ENCODE measurements at places on chromosomes 12 and 14.

DNA sequence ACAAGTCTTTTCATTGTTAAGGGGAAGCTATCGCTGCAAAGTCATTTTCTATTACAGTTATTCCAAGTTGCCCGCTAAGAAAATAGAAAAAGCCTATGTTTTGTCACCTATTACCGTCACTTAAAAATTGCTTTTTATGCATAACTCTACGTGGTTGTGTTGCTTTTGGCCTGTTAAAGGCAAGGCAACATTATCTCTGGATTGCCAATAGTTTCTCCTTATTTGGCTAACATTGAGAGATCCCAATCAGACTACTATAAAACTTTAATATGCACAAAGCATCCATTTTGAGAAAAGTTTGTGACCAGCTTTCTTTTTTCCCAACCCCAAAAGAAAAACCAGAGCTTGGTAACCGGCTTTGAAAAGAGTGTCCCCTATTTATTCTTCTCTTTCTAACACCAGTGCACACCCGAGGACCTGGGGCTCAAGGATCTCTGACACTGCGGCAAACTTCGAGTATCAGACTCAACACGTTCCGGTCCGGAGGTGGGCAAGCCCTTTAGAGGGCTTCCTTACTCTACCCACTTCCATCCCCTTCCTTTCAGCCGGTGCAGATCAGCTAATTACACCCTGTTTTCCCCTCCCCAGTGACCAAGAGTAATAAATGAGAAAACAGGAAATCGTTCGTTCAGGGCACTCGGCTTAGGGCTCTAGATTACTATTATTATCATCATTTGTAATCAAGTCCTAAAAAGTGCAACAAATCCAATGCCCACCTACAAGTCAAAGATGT, 1.2 kb downstream of the PPP1R12A start:
- no peak for DNase-seq

DNA sequence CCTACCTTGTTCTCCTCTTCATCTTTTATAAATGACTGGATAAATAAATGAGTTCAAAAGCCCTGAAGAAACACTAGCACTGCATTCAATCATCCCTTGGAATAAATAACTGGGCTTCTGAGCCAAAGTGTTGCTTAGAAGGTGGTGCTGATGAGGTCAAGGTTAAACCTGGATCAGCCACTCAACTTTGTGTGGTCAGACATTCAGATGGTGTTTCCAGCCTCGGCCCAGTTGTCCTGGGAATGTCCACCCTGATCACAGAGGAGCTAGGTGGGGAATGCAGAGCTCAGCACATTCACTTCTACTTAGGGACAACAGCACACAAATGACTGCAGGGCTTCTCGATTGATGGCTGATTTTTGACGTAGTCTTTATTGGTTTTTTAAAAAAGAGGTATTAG, 88.7 kb downstream of the SLC8A3 start:
- no peak for DNase-seq

DNA sequence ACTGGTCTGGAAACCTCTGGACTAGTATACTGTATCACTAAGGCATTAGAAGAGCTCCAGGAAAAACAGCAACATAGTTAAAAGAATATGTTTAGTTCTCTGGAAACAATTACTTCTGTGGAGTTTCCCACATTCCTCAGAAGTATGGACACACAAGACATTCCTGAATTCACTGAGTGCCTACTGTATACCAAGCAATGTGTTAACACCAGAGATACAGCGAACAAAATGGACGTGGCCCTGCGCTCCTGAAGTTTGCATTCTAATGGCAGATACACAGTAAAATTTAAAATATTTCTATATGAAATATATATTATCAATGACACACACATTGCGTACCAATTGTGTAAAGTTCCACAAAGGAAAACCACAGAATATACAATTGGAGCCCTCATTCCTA, 1.1 kb downstream of the ANGEL1 start:
- no peak for DNase-seq

- DNase-seq: no peak
Observed at GRCh38 chr12:103494051-103494733, 1.6 kb downstream of the C12orf42 start.

DNA sequence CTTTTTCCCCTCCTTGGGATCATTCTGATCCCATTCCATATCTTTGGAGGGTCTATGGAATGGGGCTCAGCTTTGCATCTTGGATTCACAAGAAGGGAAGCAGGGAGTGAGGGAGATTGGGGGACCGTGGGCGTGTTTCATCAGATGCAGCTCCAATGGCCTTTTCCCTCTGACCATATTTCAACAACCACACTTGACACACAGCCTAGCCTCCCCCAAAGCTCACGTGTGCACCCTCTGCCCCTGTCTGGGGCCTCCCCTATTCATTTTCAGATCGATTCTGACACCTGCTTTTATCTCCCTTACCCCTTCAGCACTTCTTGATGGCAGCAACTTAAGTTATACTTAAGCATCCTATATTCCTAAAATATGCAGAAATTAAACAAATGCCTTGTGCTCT, 126.6 kb downstream of the CHST11 start:
- no peak for DNase-seq

DNA sequence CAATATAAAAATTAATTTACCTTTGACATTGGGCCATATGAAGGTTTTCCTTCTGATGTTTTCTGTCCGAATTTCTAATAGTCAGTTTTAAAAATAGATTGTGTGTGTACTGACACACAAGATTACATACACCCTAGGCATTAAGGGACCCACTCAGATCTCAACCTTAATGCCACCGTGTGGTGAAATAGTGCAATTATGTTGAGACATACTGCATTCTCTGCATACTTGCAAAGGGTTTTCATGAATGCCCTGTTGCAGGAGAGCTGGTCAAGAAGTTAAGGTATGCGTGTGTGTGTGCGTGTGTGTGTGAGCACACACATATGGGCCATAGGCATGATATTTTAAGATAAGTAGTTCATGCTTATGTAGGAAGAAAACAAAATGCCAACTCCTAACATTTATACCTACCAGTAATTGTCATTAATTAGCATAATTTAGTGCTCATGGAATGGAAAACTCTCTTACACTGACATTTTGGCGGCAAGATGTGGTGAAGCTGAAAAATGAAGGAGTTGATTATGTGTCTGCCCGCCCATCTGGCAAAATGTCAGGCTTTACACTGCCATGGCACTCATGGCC, 58.8 kb downstream of the PIK3C2G start:
- DNase-seq: no peak

DNA sequence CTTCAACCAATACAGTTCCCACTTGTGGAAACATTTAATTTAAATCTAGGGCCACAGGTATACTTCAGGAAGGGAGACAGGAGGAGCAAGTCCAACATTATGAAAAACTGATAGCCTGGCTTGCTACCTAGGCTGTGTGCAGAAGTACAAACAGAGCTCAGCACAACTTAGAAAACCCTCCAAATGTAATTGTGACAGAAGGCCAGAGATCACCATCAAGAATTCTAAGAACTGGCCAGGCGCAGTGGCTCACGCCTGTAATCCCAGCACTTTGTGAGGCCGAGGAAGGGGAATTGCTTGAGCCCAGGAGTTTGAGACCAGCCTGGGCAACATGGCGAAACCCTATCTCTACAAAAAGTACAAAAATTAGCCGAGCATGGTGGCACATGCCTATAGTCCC, 14.1 kb downstream of the ATP2B1 start:
- DNase-seq: no peak

DNA sequence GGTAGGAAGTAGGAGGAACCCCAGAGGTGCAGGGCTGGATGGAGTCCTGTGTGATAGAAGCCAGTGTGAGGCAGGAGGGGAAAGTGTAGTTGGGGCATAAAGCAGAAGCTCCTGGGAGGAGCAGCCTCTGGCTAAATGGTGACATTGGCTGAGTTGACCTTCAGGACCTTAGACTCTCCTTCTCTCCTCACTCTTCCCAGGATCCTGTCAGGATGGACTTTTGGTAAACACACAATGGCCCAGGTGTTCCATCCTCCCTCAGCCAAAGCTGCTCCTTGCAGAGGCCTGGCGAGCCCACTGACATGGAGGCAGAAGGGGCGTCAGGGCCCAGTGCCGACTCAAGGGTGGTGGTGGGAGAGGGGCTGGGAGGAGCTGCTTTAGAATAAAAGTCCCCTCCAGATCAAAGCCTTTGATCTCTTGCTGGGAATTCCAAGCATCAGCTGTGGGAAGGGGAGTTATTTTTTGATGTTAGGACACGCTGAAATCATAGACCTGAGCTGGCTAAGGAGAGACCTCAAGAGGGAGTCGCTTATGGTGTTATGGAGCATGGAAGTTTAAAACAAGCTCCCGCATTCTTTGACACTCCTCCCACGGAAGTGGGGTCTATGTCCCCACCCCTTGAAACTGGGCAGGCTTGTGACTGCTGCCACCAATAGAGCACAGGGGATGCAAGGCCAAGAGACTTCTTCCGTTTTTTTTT, 44.1 kb downstream of the SMIM41 start:
- no peak for DNase-seq

DNA sequence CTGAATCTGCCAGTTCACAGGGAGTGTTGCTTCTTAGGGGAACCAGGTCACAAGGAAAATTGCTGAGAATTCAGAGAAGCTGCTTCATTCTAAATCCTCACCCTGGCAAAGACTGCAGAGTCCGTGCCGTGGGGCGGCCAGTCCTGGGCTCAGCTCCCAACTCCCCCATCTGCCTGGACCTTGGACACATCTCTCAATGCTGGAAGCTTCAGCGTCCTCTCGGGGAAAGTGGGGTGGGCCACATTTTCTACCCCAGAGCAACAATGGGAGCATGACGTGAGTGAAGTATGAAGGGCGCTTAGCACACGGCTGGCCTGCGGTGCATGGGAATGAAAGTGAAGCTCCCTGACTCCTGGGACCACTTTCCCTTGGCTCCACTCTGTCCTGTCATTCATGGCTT, 31.2 kb downstream of the HVCN1 start:
- no peak for DNase-seq

- DNase-seq: no peak
Observed at GRCh38 chr14:102825307-102826095, 48.3 kb downstream of the TRAF3 start.

GRCh38 chr12:6563448-6564050, 4.5 kb downstream of the NOP2 start:
- peak; percentile 71 for DNase-seq

GRCh38 chr12:125287155-125287847, 222.1 kb downstream of the AACS start:
- no peak for DNase-seq

- no peak for DNase-seq
Observed at GRCh38 chr12:117192057-117192456, 1.8 kb upstream of the FBXO21 start.

- DNase-seq: no peak
Observed at GRCh38 chr14:100303179-100303578, 3.1 kb downstream of the SLC25A29 start.

- no peak for DNase-seq
Observed at GRCh38 chr12:130953771-130954543, at the start of gene ADGRD1. ADGRD1 (plus strand) TSS chr12:130953907; CDS start chr12:130954466, 559 bp downstream.

DNA sequence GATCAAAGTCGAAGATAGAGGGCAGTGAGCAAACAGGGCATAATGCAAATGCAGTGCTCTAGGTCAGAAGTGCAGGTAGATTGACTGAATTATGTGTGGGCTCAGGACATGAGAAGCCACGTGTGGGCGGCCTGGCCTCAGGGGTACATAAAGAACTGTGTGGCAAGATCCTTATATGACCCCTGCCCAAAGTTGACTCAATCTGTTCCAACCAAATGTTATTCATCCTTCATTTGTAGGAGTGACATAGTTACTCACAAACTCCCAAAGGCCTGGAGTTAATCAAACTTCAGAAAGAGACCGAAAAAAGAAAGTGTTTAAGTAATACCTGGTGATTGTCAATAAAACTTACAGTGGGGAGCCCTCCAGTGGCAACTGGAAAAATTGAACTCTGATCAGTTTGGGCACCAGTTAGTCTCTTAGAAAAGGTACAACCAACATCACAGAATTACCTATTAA, 150.4 kb upstream of the FAR2 start:
- DNase-seq: no peak

DNA sequence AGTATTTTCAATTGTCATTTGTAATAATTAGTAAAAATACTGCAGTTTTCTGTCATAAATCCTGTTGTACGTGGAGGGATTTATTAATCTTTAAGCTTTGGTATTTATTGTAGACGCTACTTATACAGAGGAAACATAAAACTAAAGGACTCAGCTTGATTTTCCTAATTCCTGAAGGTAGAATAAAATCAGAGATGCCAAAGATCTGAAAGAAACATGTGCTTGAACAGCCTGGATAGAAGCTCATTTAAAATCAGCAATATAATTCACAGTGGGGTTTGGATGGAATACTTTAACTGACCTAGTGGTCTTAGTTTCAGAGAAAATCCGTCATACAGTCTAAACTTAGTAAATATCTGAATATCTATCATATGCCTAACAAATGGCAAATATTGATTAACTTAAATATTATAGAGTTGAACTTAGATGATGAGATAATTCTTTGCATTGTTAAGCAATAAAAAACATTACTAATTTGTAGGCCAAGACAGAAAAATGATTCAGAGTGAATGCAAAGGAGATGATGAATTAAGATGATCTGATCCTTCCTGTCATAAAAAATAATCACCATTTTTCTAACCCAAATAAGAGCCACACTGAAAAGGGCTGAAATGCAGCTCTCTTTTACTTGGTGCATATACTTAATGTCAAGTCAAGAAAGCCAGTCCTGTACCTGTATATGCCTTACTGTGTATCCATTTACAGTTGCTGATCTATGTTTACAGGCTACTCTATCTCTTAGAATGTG, 397.1 kb upstream of the DCN start:
- DNase-seq: no peak

DNA sequence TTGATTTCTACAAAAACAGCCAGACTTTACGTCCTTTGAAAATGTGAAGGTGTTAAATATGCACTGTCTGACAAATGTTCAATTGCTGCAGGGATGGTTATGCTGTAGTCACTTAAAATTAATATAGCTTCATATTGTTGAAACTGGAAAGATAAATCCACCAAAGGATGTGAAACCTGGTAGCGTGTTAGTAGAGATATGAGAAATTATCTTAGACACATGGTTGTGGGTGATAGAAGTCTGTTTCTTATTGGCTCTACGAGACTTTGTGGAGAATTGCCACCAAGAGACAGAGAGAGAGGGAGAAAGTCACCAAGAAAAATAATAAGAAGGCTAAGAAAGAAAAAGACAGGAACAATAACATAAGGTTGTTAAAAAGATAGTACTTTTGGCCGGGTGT, 2.6 kb upstream of the CAPRIN2 start:
- DNase-seq: no peak

DNA sequence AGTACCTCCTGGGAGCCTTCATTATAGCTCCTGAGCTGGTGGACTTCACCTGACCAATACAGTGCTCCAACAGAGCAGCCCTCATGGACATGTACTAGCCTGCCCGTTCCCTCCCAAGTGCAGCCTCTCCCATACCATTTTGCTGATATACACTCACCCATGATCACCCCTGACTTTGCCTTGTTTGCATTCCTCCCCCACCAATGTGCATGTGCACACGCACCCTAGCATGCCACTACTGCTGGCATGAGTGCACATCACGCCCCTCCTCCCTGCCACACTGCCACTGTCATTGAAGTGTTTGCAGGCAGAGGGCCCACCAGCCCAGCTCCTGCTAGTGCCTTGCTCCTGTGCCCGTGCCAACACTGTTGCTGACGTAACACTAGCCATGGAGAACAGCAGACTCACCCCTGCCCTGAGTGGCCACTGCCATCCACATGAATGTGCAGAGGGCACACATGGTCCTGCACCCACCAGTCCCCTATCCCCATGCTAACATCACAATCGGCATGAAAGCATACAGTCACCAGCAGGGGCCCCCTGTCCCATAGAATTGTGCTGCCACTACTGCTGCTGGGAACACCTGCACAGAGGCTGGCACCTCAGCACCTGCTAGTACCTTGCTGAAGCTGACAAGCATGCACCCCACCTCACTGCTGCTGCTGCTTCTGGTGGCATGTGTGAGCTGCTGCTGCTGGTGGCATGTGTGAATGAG, 110.3 kb downstream of the SINHCAF start:
- no peak for DNase-seq

GRCh38 chr12:97127061-97127460, 220.0 kb downstream of the NEDD1 start:
- DNase-seq: no peak

Data from activated CD4-positive, alpha-beta T cell treated with anti-CD3 and anti-CD28 coated beads, Interleukin-2, amount 50 U/mL, for 1 hour (primary cell).